ENCODE measurements at places on chromosomes 7 and 10.

- no peak for DNase-seq
Observed at GRCh38 chr7:156067156-156067555, 254.9 kb upstream of the SHH start.

DNA sequence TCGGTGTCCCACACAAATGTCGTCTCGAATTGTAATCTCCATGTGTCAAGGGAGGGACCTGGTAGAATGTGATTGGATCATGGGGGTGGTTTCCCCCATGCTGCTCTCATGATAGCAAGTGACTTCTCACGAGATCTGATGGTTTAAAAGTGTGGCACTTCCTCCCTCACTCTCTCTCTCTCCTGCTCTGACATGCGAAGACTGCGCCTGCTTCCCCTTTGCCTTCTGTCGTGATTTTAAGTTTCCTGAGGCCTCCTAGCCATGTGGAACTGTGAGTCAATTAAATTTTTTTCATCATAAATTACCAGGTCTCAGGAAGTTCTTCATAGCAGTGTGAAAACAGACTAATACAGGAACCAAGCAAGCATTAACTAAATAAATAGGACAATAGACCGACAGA is 229.1 kb downstream of the GFRA1 start:
- no peak for DNase-seq

DNA sequence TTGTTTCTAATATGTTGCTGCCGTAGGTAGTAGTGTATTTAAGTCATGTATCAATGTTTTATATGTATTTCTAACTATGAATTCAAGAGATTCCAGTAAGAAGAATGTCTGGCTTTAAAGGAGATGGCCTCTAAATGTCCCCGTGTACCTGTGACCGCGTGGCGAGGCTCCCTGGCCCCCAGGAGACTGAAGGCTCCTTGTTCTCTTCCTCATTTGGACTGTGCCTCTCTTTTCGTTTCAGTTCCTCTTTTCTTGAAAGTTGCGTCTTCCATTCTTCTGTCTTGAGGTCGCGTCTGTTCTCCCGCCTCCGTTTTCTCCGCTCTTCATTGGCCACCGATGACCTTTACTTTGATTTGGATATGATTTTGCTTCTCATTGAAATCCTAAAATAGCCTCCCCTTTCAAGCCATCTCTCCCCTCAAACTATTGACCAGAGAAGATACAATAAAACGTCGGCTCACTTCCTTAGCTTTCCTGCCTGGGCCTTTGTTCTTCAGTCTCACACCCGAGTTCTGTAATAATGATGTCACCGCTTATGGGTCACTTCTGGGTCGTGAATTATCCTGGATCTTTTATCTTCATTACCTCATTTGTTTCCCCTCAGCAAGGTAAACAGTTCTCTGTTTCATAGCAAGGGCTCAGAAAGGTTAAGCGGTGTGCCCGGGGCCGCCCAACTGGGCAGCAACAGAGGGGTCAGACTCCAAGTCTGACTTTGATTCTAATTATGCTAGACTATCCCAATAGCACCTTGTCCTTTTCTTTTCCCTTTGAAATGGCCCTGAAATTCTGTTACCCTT is 28.7 kb downstream of the WIPI2 start:
- no peak for DNase-seq

DNA sequence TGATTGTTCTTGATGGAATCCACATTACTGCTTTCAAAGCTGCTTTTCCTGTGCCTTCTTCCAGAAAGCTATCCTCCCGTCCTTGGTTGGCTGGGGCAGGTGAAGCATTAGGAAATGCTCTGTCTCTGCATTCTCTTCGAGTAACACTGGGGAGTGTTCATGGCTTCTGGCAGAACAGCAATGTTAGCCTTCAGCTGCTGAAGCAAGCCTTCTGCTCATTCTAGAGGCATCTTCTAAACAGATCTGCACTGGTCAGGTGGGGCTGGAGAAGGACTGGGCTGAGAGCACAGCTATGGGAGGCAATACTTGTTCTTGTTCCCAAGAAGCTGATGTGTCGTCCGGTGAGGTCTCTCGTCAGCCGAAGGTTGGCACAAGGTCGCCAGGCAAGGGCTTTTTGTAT is 80.6 kb downstream of the MGMT start:
- no peak for DNase-seq

DNA sequence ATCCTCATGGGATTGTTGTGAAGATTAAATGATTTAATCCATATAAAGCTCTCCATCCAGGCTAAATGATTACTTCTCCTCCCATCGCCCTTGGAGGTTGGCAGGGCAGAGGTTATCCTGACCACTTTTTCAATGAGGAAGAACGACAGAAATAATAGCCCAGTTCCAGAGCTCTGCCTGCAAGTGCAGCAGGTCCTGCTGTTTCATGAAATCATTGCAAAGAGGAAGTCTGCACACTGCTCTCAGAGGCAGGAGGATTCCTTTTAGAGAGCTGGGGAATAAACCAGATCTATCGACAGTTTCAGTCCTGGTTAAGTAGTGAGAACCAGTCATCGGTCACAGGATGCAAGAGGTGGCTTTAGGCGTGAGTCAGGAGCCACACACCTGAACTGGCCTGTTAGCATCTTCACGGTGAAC is 25.0 kb upstream of the CDH23 start:
- no peak for DNase-seq

- no peak for DNase-seq
Observed at GRCh38 chr10:90526721-90527120, 331.1 kb downstream of the HTR7 start.

GRCh38 chr7:96414931-96415292 is 93.0 kb upstream of the SLC25A13 start:
- DNase-seq: peak; percentile 33

DNA sequence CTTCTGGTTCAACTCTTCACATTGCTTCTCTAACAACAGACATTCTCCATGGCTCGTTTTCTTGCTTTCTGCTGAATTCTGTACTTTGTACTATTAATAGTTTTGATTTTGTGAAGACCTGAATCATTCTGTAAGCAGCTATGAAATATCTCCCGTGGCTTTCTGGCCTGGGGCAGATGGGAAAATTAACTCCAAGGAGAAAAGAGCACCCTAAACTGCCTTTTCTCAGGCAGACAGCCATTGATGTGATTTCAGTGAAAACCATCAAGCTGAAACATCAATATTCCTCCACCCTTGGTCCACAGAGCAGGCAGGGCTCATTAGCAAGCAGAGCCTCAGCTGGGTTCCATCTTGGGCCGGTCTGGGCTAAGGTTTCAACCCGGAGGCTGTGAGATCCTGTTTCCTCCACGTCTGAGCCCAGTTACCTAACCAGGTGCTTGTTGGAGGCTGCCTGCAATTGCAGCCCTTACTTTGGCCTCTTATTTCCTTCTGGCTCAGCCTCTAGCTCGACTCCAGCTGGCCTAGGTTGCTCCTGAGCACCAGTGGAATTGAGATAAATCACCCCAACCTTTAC is 21.1 kb upstream of the EZH2 start:
- DNase-seq: no peak

DNA sequence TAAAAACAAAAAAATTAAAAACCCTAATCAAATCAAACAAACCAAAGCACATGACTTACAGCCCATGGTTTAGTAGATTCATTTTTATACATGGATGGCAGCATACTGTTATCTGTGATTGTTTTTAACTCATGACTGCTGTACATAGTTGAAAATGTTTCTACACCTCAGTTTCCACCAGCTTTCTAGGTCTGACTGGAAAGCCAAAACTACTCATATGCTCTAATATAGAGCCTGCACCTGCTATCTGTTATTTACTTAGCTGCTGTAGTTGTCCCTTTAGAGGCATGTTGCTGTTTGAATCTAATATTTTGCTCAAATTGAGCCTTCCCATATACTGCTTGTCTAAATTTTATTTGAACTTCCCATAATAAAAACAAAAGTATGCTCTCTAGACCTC is 289.9 kb upstream of the LRRN3 start:
- no peak for DNase-seq

GRCh38 chr10:89706011-89706410 is 4.6 kb downstream of the KIF20B start:
- no peak for DNase-seq

GRCh38 chr7:55474944-55475854 is 97.1 kb downstream of the VOPP1 start:
- no peak for DNase-seq

DNA sequence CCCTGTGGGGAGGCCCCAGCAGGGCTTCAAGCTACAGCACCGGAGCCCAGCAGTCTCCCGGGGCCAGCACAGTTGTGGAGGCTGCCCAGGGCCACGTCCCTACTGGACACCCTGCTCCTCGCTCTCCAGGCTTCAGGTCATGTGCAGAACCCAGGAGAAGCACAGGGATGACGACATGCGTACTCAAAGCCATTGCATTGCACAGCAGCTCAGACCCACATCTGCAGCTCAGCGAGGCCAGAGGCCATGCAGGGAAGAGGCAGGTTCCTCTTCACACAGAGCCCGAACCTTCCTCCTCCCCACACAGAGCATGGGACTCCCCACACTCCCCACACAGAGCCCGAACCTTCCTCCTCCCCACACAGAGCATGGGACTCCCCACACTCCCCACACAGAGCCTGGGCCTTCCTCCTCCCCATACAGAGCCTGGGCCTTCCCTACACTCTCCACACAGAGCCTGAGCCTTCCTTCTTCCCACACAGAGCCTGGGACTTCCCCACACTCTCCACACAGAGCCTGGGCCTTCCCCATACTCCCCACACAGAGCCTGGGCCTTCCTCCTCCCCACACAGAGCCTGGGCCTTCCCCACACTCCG is 12.3 kb downstream of the CFAP46 start:
- DNase-seq: no peak

DNA sequence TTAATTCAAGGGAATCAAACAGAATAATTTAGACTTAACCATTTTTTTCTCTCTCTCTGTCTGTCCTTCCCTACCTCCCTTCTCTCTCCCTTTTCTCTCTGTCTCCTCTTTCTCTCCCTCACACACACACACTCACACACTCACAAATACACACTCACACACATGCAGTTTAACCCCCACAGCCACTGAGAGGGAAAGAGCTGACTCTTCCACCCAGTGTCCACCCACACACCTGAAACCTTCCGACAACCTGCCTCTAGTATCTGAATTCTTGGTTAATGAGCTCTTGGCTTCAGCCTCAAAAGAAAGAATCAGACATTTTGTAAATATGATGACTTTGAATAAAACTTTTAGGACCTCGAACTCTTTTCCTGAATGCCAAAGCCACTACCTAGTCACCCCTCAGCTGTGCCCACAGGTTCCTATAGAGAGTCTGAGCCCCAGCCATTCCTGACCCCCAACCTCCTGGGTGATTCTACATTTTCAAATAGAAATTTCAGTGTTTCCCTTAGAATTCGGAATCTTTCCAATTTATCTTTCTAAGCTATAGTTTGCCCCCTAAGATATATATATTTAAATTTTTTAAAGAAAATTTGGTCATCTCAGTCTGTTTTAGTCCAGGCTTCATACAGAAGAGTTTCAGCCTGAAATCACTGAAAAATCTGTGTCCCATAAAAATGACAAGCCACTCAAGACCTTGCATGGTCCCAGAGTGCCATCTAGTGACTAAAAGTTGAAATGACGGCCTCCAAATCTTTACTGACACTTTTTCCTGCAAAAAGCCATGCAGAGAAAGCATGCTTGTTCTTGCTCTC is 202.8 kb downstream of the IPMK start:
- no peak for DNase-seq

DNA sequence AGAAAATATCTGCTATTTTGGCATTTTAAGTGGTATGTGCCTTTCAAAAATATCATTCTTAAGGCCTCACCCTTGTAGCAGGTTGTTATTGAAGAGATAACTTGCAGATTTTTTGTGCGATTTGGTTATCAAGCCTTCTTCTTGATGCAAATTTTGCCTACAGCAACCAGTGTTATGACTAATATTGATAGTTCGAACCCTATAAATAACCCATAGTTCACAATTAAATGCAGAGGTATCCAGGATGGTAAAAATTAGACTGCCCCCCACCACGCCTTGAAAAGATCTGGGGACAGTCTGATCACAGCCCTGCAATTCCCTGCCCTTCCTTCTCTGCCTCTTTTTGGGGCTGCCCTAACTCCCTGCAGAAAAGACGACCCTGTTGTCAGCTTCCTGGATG is 28.4 kb upstream of the RAPGEF5 start:
- no peak for DNase-seq

- DNase-seq: no peak
Observed at GRCh38 chr7:51472873-51473272, 156.3 kb upstream of the COBL start.

DNA sequence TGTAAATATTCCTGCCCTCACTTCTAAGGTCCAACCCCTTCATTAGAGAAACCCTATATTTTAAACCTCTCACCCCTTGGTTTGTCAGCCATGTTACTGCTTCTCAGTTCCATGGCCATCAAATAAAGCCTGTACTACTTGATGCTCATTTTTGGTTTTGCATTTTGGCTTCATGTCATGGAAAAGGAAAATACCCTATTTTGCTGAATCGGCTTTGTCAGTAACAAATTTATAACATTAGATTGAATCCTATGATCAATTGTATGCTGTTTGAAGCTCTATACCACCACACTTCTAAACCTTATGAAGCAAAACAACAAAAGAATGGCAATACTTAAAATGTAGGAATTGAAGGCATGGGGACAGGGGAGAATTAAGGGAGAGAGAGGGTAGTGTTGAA is 333.1 kb downstream of the ETV1 start:
- no peak for DNase-seq

DNA sequence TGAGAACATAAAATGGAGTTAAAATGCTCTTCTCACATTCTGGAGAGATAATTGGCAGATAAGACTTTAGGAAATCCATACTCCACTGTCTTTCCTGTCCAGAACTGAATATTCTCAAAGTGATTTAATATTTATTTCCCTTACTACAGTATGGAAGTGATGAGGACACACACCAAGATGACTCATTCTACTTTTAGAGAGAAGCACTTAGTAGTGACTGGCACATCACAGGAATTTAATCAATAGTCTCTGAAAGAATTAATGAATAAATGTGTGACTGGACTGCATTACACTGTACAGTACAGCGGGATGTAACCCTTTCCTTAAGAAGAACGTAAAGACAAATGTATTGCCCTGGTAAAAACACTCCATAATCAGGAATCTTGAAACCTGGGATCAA is 116.7 kb downstream of the SEMA3E start:
- DNase-seq: no peak

GRCh38 chr7:32155712-32156111 is 85.5 kb upstream of the PDE1C start:
- no peak for DNase-seq

GRCh38 chr10:14676732-14677131 is 98.0 kb downstream of the FAM107B start:
- no peak for DNase-seq

DNA sequence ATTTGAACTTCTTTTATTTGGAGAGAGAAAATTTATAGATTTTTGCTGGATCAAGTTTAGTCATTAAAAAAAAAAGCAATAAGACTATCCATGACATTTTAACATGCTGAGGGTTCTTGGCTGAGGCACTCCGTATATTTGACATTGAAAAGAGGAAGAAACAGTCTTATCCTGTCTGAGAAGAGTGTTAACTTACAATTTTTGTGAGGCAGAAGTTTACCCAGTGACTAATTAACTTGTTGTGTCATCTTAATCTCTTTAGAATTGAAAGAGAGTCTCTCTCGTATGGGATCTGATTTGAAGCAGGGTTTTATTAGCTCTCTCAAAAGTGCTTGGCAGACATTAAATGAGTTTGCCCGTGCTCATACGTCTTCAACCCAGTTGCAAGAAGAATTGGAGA is 39.3 kb downstream of the SEC23IP start:
- no peak for DNase-seq

All from LNCaP clone FGC (cell line).